ENCODE measurements at places on chromosomes 1 and 21.

GRCh38 chr1:38026592-38027200, 14.2 kb downstream of the UTP11 start:
- no peak for DNase-seq

- no peak for DNase-seq
These were observed 23.9 kb upstream of the SPATA6 start for GRCh38 chr1:48495911-48496310.

GRCh38 chr1:7454052-7454815, 316.9 kb upstream of the VAMP3 start:
- DNase-seq: no peak

DNA sequence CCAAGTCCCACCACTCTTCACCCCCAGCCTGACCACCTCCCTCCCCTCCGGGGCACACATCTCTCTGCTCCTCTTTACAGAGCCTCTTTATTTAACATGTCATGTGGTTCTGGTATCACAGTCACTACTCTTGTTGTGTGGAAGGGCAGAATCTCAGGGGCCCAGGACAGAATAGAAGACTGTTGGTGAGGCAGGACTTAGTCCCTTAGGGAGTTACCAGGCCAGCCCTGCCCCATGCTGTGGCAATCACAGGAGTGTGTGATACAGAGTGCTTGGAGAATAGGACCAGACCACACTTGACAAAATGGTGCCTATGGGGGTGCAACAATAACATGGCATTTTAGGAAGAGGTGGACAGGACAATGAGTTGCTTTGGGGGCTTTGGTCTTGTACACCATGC, 43.0 kb upstream of the CRNN start:
- DNase-seq: no peak

- no peak for DNase-seq
These were observed 32.2 kb upstream of the IL20 start for GRCh38 chr1:206833106-206833680.

DNA sequence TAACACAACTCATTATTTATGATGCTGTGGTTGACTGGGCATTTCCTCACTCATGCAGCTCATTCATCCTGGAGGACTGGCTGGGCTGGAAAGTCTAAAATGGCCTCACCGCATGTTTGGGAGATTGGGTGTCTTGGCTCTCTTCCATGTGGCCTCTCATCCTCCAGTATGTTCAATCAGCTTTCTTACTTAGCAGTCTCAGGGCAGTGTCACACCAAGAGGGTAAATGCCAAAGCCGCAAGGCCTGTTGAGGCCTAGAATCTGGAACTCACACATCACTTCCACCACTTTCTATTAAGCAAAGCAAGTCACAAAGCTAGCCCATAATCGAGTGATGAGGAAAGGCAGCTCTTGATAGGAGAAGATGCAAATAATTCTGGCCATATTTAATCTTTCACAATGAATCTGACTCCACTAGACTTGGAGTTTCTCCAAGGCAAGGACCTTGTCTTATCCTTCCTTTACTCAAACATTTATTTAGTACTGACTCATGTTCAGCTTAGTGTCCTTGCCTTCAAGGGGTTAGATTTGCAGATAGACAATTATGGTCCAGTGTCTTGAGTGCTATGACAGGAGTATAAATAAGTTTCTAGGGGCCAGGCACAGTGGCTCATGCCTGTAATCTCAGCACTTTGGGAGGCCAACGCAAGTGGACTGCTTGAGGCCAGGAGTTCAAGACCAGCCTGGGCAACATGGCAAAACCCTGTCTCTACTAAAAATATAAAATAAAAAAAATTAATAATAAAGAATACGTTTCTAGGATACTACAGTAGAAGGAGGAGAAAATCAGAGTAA, 45.1 kb downstream of the TMEM53 start:
- no peak for DNase-seq

- DNase-seq: no peak
These were observed 34.6 kb upstream of the CTPS1 start for GRCh38 chr1:40944841-40945430.

GRCh38 chr1:20732588-20733359, at the start of gene SH2D5:
TSS of gene SH2D5 (minus strand) at chr1:20732703. CDS start at chr1:20728044, 4,659 bp downstream.
- DNase-seq: no peak

GRCh38 chr21:45096217-45096616, 21.8 kb downstream of the ADARB1 start:
- no peak for DNase-seq

Data from NCI-H1930 (cell line).